PC-3 (cell line): ENCODE measurements at places on chromosomes 4 and X. TPM values are rescaled to one million over a fixed set of nuclear protein-coding genes. Genes with fewer than 3 reads are reported as not detected.

The CXXC4 gene
- not detected in 2 replicates for total RNA-seq

DNA sequence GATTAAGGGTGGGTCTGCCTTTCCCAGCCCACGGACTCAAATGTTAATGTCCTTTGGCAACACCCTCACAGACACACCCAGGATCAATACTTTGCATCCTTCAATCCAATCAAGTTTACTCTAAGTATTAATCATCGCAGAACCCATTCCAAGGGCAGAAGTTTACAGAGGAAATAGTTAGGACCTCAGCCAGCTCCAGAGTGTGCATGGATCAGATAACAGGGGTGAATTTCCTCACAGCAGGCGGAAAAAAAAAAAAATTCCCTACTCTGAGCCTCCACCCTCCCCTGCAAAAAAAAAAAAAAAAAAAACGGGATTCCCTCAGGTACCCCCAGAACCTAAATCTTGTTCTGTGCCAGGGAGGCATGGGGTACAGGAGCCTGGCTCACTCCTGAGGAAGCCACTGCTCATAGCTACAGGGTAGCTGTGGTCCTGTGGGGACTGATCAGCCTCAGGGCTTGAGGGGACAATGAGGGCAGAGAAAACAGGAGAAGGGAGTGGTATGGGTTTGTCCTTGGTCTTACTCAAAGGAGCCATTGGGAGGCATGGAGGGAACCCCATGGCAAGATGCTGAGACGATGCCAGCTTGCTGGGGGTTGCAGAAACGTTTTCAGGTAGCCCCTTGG lies 113.0 kb downstream of the DHRSX start:
- no peaks in the 10 kb centered on the region for H3K27me3 ChIP-seq
- peak; percentile 39 for DNase-seq
- H3K36me3 ChIP-seq = no peaks in the 10 kb centered on the region; the same call in 1 of the 2 replicates
- peaks cover 17% of the 10 kb centered on the region for H3K4me1 ChIP-seq
- no peak overlapping the region for H3K4me3 ChIP-seq

DNA sequence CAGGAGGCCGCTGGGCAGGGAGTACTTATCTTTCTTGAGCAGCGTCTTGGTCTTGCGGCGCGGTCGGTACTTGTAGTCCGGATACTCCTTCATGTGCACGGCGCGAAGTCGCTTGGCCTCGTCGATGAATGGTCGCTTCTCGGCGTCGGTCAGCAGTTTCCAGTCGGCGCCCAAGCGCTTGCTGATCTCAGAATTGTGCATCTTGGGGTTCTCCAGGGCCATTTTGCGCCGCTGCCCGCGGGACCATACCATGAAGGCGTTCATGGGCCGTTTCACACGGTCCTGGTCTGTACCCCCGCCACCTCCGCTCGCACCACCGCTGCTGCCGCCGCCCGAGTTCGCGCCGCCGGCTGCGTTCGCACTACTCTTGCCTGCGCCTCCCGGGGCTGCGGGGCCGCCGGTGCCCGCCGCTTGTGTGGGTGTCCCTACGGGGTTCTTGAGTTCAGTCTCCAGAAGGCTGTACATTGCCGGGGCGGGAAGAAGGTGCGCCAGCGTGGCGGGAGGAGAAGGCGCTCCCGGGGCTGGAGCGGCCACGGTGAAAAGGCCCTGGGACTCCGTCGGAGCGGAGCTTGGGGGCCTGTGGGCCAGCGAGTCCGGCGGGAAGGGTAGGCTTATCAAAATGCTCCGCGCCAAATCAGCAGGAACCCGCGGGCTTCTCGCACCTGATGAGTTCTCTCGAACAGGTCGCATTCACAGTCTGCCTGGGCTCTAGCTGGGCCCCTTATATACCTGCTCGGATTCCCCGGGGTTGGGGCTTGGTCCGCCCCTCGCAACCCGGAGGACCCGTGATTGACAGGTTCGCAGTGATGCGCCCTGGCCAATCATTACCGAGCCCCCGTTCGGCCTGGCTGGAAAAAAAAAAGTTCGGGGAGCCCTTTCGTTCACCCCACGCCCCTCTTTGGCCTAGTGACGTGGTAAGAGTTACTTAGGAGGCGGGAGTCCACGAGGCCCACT lies at the start of gene SOX3:
Gene SOX3 (minus strand): TSS at position 699 of the 954 bp plus-strand sequence. CDS start 9 bp downstream, at position 690.
- DNase-seq = no peak
- no peak within 1 kb of the TSS for H3K4me3 ChIP-seq
- no peak within 1 kb of the TSS for H3K27ac ChIP-seq
- no peaks in the 10 kb centered on the region for H3K36me3 ChIP-seq
- peaks cover 88% of the 10 kb centered on the region for H3K27me3 ChIP-seq

The POU3F4 gene
- not detected in 2 replicates for total RNA-seq

The CYP4V2 gene
- 0.17 and 0.69 TPM in 2 replicates for total RNA-seq

The ZNF141 gene
- 5.4 and 6.5 TPM in 2 replicates for total RNA-seq

The TCP11X2 gene
- total RNA-seq = not detected in 2 replicates

The GABRB1 gene
- total RNA-seq = not detected in 2 replicates

The CLGN gene
- total RNA-seq = 7.9 and 9.6 TPM in 2 replicates
